Spinal cord (tissue), 10 donors: ENCODE measurements at places on chromosomes 2 and 18.

GRCh38 chr2:160376576-160376975, 117.0 kb downstream of the RBMS1 start:
- DNase-seq, result no peak

DNA sequence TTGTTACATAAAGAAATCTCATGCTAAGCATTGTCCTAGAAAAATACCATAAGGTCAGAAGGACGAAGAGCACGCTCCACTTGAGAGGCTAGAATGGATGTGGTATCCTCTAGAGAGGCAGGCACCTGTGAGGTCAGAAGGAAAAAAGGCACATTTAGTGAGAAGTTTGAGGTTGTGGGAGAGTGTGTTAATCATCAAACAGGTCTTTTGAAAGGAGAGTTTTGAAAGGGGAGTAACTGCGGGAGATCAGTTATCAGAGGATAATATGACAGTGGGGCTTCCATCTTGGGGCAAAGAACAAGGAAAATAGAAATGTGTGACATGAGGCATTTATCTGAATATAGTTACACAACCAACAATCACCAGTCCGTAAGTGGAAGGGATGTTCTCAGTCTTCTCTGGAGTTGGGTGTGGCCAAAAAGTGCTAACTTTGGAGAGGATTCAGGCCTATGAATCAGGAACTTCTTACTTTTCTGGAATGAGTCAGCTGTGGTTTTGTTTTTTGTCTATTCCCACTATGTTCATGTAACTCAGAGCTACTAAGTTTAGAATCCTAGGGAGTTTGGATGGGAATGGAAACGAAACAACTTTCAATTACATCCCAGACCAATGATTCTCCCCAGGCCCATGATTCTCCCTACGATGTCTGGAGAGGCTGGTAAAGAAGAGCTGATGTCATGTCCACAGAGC, 451.4 kb upstream of the ST6GAL2 start:
- DNase-seq, result no peak

DNA sequence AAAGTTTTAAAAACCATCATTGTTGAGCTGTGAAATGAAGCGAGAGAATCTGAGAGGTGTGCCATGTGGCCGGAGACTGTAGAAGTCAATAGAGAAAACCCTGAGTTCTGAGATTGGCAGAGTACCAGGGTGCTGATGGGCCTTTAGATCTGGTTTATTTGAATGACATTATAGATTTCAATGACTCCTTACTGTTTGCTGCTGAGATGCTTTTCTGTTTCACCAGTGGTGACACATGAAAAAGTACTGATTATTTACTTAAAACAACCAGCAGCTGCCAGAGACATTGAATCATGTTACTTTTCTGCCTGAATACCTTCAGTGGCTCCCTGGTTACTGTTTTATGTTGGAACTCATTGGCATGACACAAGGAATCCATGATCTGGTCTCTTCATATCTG, 602.7 kb upstream of the ZNF804A start:
- DNase-seq, result peak; percentile 83

GRCh38 chr2:143157418-143157817, 28.2 kb downstream of the ARHGAP15 start:
- DNase-seq, result no peak

GRCh38 chr18:5295231-5295920, at the start of gene ZBTB14:
TSS of gene ZBTB14 (minus strand) at chr18:5295726. CDS start at chr18:5293246, 2,480 bp downstream.
- DNase-seq, result no peak

DNA sequence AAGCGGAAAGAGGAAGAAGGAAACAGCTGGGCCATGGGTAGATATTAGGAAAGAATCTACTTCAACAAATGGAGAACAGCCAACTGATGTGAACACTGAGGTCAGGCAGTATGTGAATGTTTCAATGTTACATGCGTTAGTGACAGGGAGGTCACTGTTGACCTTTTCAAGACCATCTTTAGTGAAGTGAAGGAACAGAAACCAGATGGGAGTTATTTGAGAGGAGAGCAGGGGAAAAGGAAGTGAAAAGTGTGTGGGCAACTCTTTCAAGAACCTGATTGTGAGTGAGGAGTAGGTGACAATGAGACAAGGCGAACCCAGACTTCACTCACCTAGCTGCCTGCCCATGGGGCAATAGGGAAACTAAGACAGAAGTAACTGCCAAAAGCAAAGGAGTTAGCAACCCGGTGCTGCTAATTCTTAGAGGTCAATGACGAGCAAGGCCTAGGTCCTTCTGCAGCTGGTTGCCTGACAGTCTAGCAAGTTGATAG, 67.0 kb downstream of the SP3 start:
- no peak for DNase-seq

DNA sequence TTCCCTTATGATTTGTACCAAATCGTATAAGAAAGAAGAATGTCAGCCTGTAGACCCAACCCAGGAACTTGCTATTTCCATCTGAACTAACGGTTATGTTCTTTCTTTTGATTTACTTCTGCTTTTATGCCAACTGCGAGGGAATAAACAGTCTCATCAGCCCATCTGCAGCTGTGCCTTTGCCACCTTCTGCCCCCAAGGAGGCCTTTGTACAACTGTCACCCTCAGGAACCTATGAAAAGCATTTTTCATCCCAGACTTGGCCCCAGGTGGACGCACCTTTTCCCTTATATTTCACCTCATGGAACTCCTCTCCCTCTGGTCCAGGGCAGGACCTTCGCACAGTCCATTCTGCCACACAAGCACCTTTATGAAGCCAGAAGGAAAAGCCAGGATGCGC, 109.8 kb downstream of the AOX1 start:
- no peak for DNase-seq
